Activated CD8-positive, alpha-beta T cell treated with anti-CD3 and anti-CD28 coated beads for 36 hours (primary cell): ENCODE measurements at places on chromosomes 1 and 21. TPM values are rescaled to one million over a fixed set of nuclear protein-coding genes. Genes with fewer than 3 reads are reported as not detected.

DNA sequence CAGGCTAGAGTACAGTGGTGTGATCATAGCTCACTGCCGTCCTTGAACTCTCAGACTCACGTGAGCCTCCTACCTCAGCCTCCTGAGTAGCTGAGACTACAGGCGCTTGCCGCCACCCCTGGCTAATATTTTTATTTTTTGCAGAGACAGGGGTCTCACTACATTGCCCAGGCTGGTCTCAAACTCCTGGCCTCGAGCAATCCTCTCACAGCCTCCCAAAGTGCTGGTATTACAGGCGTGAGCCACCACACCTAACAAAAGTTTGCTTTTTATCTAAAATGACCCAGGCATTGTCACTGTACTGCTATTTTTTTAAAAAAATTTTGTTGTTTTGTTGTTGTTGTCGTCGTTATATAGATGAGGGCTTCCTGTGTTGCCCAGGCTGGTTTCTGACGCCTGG lies 46.4 kb downstream of the CAPN2 start:
- no peak for DNase-seq
- no peak overlapping the region for H3K4me3 ChIP-seq
- H3K4me1 ChIP-seq: no peaks in the 10 kb centered on the region
- peaks cover 7% of the 10 kb centered on the region for H3K36me3 ChIP-seq
- no peak overlapping the region for H3K27ac ChIP-seq

GRCh38 chr1:155537193-155537592 lies 25.4 kb downstream of the ASH1L start:
- peaks cover 18% of the 10 kb centered on the region for H3K36me3 ChIP-seq
- no peaks in the 10 kb centered on the region for H3K27me3 ChIP-seq
- H3K27ac ChIP-seq: peak overlapping the region; percentile 95

GRCh38 chr1:212498283-212499040 lies 65.7 kb downstream of the NENF start:
- H3K4me3 ChIP-seq: no peak overlapping the region
- H3K27ac ChIP-seq: no peak overlapping the region
- H3K36me3 ChIP-seq: no peaks in the 10 kb centered on the region
- H3K27me3 ChIP-seq: peaks cover 2% of the 10 kb centered on the region

DNA sequence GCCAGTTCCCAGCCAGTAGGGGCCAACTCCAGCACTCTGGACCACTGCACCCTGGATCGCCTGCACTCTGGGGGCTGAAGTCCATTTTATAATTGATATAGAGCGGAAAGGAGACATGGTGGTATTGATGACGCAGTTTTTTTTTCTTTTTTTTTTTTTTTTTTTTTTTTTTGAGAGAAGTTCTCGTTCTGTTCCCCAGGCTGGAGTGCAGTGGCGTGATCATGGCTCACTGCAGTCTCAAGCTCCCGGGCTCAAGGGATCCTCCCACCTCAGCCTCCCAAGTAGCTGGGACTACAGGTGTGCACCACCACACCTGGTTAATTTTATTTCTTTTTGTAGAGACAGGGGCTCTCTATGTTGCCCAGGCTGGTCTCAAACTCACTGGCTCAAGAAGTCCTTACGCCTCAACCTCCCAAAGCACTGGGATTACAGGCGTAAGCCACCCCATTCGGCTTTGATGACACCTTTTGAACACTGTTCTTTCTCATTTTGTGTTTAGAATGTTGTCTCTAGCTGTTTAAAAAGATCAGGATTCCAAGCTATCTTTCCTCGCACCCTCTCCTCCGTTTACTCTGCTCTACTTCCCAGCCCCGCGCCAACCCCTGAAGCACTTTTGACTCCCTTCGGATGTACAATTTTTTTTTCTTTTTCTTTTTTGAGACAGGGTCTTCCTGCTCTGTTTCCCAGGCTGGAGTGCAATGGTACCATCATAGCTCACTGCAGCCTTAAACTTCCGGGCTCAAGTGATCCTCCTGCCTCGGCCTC lies 960 bp downstream of the MX2 start:
- H3K36me3 ChIP-seq: peaks cover 3% of the 10 kb centered on the region
- H3K4me3 ChIP-seq: peak overlapping the region; percentile 72
- peak overlapping the region; percentile 96 for H3K27ac ChIP-seq

The PRDM16 gene
- total RNA-seq: 0.29 TPM
